ENCODE measurements at places on chromosomes 7 and 10. TPM values are rescaled to one million over a fixed set of nuclear protein-coding genes. Genes with fewer than 3 reads are reported as not detected.

Gene GNGT1
- not detected for polyA plus RNA-seq

DNA sequence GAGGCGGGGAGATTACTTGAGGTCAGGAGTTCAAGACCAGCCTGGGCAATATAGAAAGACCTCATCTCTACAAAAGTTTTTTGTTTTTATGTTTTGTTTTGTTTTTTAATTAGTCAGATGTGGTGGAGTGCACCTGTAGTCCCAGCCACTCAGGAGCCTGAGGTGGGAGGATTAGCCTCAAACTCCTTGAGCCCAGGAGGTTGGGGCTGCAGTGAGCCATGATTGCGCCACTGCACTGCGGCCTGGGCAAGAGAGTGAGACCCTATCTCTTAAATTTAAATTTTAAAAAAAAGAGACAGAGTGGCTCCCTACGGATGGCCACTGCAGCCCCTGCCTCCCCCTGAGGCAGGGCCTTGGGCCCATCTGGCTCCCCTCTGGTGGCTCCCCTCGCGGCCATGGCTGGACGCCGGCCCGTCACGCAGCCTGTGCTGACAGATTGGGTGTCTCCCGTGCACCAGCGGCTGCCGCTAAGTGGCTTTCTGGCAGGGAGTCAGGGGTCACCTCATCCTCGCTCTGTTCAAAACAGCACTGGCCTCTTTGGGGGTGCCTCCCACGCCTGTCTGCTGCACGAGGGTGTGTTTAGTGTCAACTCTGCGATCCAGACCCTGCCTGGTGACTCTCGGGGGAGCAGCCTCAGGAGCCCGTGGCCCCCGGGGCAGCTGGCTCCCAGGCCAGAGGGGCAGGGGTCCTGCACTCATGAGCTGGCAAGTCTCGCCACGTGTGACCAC, 44.4 kb upstream of the ELN start:
- no peak overlapping the region for H3K27ac ChIP-seq
- no peak for DNase-seq
- H3K4me1 ChIP-seq: peaks cover 12% of the 10 kb centered on the region
- no peaks in the 10 kb centered on the region for H3K36me3 ChIP-seq

Gene CYP2E1
- 1.1 TPM for polyA plus RNA-seq

Gene SLC18A2
- 0.93 TPM for polyA plus RNA-seq

DNA sequence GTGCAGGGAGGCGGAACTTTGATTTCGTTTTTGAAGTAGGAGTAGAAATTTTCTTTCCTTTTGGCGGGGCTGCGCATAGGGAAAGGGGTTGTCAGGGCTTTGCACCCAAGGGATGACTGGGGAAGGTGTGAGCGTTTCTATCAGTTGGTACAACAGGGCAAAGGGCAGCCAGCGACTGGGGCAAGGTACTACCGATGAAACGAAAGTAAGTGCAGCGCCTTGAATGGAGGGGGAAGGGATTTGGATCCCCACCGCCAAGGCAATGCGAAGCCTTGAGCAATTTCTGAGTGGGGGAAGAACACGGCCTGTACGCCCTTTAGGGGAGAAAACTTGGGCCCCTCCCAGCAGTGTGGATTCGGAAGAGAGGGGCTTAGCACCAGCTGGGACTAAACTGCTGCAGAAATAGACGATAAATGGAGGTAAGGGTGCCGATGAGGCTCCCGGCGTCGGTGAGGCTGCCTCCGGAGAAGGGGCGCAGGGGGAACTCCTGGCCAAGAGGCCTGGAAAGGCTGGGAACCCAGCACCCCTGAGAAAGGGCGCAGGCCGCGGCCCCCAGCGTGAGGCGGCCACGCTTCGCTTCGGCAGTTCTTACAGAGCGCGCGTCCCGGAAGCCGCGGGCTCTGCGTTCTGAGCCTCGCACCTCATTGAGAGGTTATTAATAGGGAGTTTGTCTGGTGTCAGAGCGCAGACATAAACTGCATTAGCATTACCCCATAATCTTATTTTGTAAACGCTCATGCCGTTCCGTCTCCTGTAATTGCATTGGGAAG, 10.0 kb upstream of the TLX1 start:
- DNase-seq: no peak
- no peak overlapping the region for H3K27ac ChIP-seq
- H3K36me3 ChIP-seq: no peaks in the 10 kb centered on the region
- peaks cover 81% of the 10 kb centered on the region for H3K27me3 ChIP-seq

DNA sequence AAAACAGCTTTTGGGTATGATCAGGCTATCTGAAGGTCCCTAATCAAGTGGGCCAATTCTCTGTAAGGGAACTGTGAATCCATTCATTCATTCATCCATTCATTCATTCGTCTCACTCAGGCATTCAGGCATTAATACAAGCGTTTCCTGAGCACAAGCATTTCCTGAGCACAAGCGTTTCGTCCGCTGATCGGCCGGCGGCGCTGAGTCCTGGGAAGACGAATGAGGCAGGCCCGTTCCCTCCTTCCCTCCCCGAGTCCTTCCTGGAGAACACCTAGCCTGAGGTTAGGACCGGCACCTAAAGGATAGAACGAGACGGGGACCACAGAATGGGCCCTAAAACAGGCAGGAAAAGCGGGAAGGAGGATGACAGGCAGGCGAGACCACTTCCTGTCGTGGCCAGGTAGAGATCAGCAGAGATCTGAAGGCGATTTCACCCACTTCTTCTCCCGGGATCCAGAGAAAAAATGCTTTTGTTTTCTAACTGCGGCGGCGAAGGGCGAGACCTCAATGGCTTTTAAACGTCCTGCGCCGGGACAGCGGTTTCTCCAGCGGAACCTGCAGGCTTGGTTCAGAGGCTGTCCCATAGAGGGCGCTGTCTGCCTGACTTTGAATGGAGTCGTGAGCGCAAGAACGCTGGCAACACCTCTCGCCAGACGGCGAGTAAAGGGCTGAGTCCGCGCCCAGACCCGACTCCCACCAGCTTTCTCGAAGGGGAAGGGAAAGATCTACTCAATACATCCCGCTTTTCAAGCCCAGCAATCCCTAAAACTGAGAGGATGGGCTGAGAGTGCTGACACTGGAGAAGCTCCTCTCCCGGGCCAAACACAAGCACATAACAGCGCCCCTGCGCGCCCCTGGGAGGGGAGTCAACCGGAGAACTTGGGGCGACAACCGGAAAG, 2.9 kb upstream of the HMX3 start:
- DNase-seq: peak; percentile 93
- H3K27ac ChIP-seq: no peak overlapping the region
- H3K36me3 ChIP-seq: no peaks in the 10 kb centered on the region
- no peak overlapping the region for H3K4me3 ChIP-seq

DNA sequence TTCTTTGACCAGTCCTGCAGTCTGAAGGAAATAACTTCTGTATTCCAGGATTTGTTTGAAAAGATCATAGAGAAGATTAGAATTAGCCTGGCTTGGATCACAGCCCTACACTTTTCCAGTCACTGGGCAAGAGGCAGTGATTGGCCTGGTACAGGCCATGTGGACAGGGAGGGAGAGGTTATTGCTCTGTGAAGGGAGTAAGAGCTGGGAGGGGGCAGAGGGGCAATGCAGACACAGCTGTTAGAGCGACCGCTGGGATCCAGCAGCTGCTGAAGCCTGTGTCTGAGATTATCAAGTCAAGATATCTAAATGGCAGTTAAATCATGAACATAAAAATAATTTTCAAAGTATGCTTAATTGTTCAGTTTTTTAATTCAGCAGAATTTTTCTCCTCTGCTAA, 257.3 kb downstream of the SDK1 start:
- no peaks in the 10 kb centered on the region for H3K36me3 ChIP-seq
- peak overlapping the region; percentile 62 for H3K27ac ChIP-seq
- DNase-seq: peak; percentile 75
- no peaks in the 10 kb centered on the region for H3K27me3 ChIP-seq

Gene SEMA3C
- polyA plus RNA-seq: 158 TPM

Gene DDC
- 0.26 TPM for polyA plus RNA-seq

- peaks cover 2% of the 10 kb centered on the region for H3K36me3 ChIP-seq
- no peaks in the 10 kb centered on the region for H3K4me1 ChIP-seq
- no peaks in the 10 kb centered on the region for H3K27me3 ChIP-seq
Observed at GRCh38 chr7:134842062-134842461, 62.6 kb downstream of the CALD1 start.

- no peak for DNase-seq
- H3K4me1 ChIP-seq: no peaks in the 10 kb centered on the region
- no peak overlapping the region for H3K27ac ChIP-seq
- H3K4me3 ChIP-seq: no peak overlapping the region
- H3K36me3 ChIP-seq: peaks cover 23% of the 10 kb centered on the region
Observed at GRCh38 chr10:73459683-73460314, 26.4 kb upstream of the MSS51 start.

GRCh38 chr10:99708428-99709012, 23.4 kb downstream of the COX15 start:
- H3K27ac ChIP-seq: no peak overlapping the region
- H3K36me3 ChIP-seq: peaks cover 11% of the 10 kb centered on the region
- H3K4me1 ChIP-seq: no peaks in the 10 kb centered on the region
- H3K27me3 ChIP-seq: no peaks in the 10 kb centered on the region
- DNase-seq: no peak

GRCh38 chr10:84706431-84706830, 378.0 kb downstream of the CCSER2 start:
- no peaks in the 10 kb centered on the region for H3K36me3 ChIP-seq
- no peaks in the 10 kb centered on the region for H3K4me1 ChIP-seq
- no peak overlapping the region for H3K27ac ChIP-seq
- DNase-seq: no peak

Gene TFPI2
- 2.9 TPM for polyA plus RNA-seq

DNA sequence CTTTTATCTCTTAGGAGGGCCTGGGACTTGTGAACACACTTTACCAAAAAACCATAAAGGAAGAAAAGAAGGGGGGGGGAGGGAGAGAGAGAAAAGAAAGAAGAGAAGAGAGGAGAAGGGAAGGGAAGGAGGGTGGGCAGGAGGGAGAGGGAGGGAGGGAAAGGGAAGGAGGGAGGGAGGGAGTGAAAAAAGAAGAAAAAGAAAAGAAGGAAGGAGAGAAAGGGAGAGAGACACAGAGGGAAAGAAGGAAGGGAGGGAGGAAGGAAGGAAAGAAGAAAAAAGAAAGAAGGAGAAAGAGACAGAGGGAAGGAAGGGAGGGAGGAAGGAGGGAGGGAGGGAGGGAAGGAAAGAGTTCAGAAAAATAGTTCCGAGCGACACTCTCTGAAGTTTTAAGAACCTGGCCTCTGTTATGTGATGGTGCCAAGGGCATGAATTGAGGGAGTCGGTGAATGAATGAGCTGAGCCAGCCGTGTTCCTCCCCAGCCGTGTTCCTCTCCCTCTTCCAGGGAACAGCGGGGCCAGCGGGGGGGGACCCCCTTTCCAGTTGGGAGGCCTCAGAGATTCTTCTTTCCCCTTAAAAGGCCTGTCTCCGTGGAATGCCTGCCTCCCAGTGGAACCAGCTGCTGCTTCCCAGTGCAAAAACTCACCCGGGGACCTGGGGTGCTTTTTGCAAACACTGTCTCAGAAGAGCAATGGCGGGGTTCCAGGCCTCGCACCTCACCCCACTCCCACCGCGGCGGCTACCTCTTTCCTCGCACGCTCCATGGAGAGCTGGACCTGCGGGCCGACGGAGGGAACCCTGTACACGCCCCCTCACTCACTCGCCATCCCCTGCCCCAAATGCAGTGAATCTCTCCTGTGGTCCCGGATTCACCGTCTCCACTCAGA, 84.1 kb downstream of the FOXL3 start:
- H3K4me3 ChIP-seq: no peak overlapping the region
- peaks cover 15% of the 10 kb centered on the region for H3K4me1 ChIP-seq
- H3K27me3 ChIP-seq: peaks cover 40% of the 10 kb centered on the region
- H3K36me3 ChIP-seq: no peaks in the 10 kb centered on the region
- no peak for DNase-seq
- H3K27ac ChIP-seq: no peak overlapping the region

GRCh38 chr7:6259257-6259656, 13.2 kb downstream of the CYTH3 start:
- H3K36me3 ChIP-seq: no peaks in the 10 kb centered on the region
- H3K27me3 ChIP-seq: no peaks in the 10 kb centered on the region
- H3K4me3 ChIP-seq: no peak overlapping the region
- peak; percentile 80 for DNase-seq

GRCh38 chr10:22344781-22345300, 455 bp upstream of the SPAG6 start:
- H3K4me3 ChIP-seq: peak overlapping the region; percentile 32
- no peak overlapping the region for H3K27ac ChIP-seq
- H3K4me1 ChIP-seq: peaks cover 14% of the 10 kb centered on the region
- no peak for DNase-seq

Measured in muscle of leg (tissue), 16 donors.